ENCODE measurements at places on chromosomes 7 and 10. TPM values are rescaled to one million over a fixed set of nuclear protein-coding genes. Genes with fewer than 3 reads are reported as not detected.

DNA sequence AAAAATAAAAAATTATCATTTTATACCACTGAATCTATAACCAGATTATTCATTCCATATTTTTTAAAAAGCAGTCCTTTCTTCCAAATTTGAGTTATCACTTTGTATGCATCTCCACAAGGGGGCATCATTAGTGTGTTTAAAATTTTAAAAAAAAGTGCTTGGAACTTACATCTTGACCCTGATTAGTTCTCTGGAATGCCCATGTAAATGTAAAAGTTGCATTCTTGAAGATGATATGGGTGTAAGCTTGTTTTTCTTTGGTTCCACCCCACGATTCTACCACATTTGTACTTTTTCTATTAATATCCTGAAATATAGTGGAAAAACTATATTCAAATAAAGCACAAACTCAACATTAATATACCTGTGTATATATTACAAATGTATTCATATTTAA, 144.9 kb downstream of the ELAPOR2 start:
- no peaks in the 10 kb centered on the region for H3K36me3 ChIP-seq
- DNase-seq, result no peak
- no peak overlapping the region for H3K27ac ChIP-seq
- H3K4me1 ChIP-seq, result no peaks in the 10 kb centered on the region
- H3K27me3 ChIP-seq, result no peaks in the 10 kb centered on the region

- DNase-seq, result no peak
- no peaks in the 10 kb centered on the region for H3K36me3 ChIP-seq
Observed at GRCh38 chr10:70533189-70533558, 54.6 kb downstream of the PALD1 start.

- no peak for DNase-seq
- no peak overlapping the region for H3K4me3 ChIP-seq
- no peak overlapping the region for H3K27ac ChIP-seq
- H3K4me1 ChIP-seq, result peaks cover 3% of the 10 kb centered on the region
Observed at GRCh38 chr7:21364801-21365271, 63.0 kb upstream of the SP4 start.

Gene GIMAP7
- polyA plus RNA-seq, result 54.5 TPM

Gene AMPH
- polyA plus RNA-seq, result 0.22 TPM

Gene HOXA3
- polyA plus RNA-seq, result not detected

Measured in CD14-positive monocyte (primary cell).